ENCODE measurements at places on chromosomes 4 and X. TPM values are rescaled to one million over a fixed set of nuclear protein-coding genes. Genes with fewer than 3 reads are reported as not detected.

The TTC29 gene
- 0.29 TPM for total RNA-seq

The CT45A5 gene
- not detected for total RNA-seq

The NUDT11 gene
- 2.6 TPM for total RNA-seq

The SPRY1 gene
- total RNA-seq: 233 TPM

The PTTG2 gene
- total RNA-seq: 1.3 TPM

GRCh38 chr4:86831262-86832130, 17.7 kb downstream of the SLC10A6 start:
- no peaks in the 10 kb centered on the region for H3K36me3 ChIP-seq
- peak overlapping the region; percentile 62 for H3K27ac ChIP-seq
- H3K4me3 ChIP-seq: no peak overlapping the region
- DNase-seq: peak; percentile 61

GRCh38 chr4:10036807-10037342, 15.6 kb upstream of the SLC2A9 start:
- no peak for DNase-seq
- peaks cover 14% of the 10 kb centered on the region for H3K4me1 ChIP-seq
- no peaks in the 10 kb centered on the region for H3K27me3 ChIP-seq
- no peak overlapping the region for H3K4me3 ChIP-seq
- H3K27ac ChIP-seq: no peak overlapping the region

DNA sequence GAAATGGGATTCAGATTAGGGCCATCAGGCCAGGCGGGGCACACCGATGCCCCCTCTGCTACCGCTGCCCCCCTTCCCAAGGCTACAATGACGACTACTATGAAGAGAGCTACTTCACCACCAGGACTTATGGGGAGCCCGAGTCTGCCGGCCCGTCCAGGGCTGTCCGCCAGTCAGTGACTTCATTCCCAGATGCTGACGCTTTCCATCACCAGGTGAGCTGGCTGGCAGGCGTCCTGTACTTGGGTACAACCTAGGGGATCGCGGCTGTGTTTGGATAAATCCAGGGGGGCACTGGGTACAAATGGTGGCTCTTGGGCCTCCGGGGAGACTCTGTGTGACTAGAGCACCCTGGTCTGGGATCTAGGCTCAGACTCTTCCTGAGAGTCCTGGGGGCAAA, 1.1 kb downstream of the EMD start:
- peaks cover 14% of the 10 kb centered on the region for H3K27me3 ChIP-seq
- DNase-seq: no peak
- peak overlapping the region; percentile 76 for H3K4me3 ChIP-seq
- H3K36me3 ChIP-seq: no peaks in the 10 kb centered on the region

GRCh38 chr4:21827575-21827974, 121.0 kb downstream of the KCNIP4 start:
- no peak for DNase-seq
- H3K4me1 ChIP-seq: no peaks in the 10 kb centered on the region
- H3K4me3 ChIP-seq: no peak overlapping the region

GRCh38 chr4:147786531-147786930, 54.6 kb downstream of the ARHGAP10 start:
- peaks cover 3% of the 10 kb centered on the region for H3K4me1 ChIP-seq
- H3K4me3 ChIP-seq: no peak overlapping the region
- no peaks in the 10 kb centered on the region for H3K36me3 ChIP-seq
- DNase-seq: no peak
- no peak overlapping the region for H3K27ac ChIP-seq
- no peaks in the 10 kb centered on the region for H3K27me3 ChIP-seq

- H3K36me3 ChIP-seq: no peaks in the 10 kb centered on the region
- no peak for DNase-seq
- H3K4me1 ChIP-seq: no peaks in the 10 kb centered on the region
Observed at GRCh38 chr4:18397681-18398390, 376.3 kb upstream of the LCORL start.

- H3K27ac ChIP-seq: no peak overlapping the region
- H3K4me1 ChIP-seq: no peaks in the 10 kb centered on the region
- DNase-seq: peak; percentile 34
- no peaks in the 10 kb centered on the region for H3K36me3 ChIP-seq
- H3K27me3 ChIP-seq: no peaks in the 10 kb centered on the region
Observed at GRCh38 chr4:1451106-1451751, 45.0 kb upstream of the NKX1-1 start.

DNA sequence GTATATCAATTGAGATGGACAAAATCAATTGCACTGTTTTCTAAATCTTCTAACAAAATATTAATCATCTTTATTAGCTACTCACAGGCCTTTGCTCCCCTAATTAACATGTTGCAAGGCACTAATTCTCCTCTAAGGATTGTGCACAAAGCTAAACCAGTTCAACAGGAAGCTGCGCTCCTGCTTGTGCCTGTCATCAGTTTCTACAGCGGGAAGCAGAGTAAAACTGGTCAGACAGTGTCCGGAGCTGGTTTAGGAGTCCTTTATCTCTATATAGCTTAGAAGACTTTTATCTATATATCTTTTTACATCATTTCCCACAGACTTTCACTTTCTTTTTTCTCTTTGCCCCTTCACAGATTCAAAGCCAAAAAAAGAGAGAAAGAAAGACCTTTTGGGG, 79.1 kb downstream of the ELOVL6 start:
- no peak overlapping the region for H3K27ac ChIP-seq
- no peak for DNase-seq
- H3K36me3 ChIP-seq: no peaks in the 10 kb centered on the region
- no peaks in the 10 kb centered on the region for H3K4me1 ChIP-seq
- H3K4me3 ChIP-seq: no peak overlapping the region

DNA sequence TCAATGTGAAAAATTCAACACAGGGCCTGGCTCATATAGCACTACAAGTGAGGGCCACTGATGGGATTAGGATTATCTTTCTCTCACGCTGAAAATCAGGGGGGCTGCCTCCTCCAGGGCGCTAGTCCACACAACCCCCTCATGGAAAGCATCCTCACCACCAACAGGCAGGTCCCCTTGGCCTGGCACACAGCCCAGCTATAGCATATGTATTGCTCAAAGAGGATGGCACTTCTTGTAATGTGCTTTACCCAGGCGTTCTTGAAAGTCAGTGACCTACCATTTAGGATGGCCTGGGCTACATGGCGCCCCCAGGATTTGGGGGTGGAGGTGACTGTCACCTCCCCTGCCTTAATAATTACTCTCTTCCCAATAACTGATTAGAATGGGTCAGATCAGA, 71.0 kb upstream of the LSM6 start:
- H3K36me3 ChIP-seq: no peaks in the 10 kb centered on the region
- H3K4me3 ChIP-seq: no peak overlapping the region
- no peak for DNase-seq
- no peak overlapping the region for H3K27ac ChIP-seq
- no peaks in the 10 kb centered on the region for H3K27me3 ChIP-seq

DNA sequence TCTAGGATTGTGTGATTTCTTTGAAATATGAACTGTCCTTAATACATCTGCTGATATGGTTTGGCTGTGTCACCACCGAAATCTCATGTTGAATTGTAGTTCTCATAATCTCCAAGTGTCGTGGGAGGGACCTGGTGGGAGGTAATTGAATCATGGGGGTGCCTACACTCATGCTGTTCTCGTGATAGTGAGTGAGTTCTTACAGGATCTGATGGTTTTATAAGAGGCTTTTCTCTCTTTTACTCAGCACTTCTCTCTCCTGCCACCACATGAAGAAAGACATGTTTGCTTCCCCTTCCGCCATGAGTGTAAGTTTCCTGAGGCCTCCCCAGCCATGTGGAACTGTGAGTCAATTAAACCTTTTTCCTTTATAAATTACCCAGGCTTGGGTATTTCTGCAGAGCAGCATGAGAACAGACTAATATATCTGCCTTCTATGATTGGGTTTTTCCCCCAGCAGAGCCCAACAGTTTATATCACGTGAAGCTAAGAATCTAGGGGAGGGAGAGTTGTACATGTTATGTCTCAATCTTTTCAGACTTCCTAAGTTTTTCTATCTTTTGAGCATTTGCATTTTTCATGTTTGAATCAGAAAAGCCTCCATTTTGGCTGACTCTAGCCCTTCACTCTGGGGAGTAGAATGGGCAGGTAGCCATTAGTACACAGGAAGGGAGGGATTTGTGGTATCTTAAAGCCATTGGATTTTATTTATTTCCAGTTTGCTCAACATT, 58.9 kb downstream of the PLAC1 start:
- H3K36me3 ChIP-seq: no peaks in the 10 kb centered on the region
- DNase-seq: no peak
- H3K4me3 ChIP-seq: no peak overlapping the region
- H3K27ac ChIP-seq: no peak overlapping the region
- H3K27me3 ChIP-seq: peaks cover 33% of the 10 kb centered on the region
- no peaks in the 10 kb centered on the region for H3K4me1 ChIP-seq

Data from breast epithelium (tissue), 4 donors.